MCF 10A (cell line): ENCODE measurements at places on chromosomes 5 and 9.

GRCh38 chr9:128168731-128169308, 8.8 kb downstream of the BBLN start:
- no peak for DNase-seq

- DNase-seq = peak; percentile 70
Observed at GRCh38 chr5:116068028-116068632, 16.7 kb upstream of the COMMD10 start.

GRCh38 chr9:127117801-127118200, 4.6 kb downstream of the ANGPTL2 start:
- DNase-seq = no peak

DNA sequence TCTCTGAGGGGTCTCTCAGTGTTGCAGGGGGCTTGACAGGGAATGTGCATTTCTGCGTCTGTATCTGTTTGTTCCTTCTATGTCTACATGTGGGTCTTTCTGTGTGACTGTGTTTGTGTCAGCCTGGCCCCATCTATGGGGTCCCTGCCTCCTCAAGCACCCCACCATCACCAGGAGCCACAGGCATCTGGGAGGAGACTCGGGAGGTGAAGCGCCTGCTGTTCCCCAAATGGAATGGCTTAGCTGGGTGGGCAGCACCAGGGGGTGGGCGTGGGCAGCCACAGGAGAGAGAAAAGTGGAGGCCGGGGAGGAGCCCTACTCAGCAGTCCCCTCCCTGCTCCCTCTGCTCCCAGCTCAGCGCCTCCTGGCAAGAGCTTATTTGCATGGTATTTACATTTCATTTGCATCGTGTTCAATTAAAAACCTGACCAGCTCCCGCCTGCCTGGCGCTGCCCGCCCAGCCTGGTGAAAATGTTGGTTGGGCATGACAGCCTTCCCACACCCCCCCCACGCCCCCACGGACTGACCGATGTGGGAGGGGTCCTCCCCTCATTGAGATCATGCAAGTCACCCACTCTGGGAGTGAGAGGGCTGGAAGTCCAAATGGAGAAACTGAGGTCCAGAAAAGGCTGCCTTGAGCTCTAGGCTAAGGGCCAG, 50.5 kb downstream of the CXXC5 start:
- peak; percentile 40 for DNase-seq

GRCh38 chr5:74894351-74894750, 28.2 kb upstream of the FAM169A start:
- no peak for DNase-seq

GRCh38 chr9:92760070-92760469, 4.6 kb downstream of the BICD2 start:
- DNase-seq = peak; percentile 63

DNA sequence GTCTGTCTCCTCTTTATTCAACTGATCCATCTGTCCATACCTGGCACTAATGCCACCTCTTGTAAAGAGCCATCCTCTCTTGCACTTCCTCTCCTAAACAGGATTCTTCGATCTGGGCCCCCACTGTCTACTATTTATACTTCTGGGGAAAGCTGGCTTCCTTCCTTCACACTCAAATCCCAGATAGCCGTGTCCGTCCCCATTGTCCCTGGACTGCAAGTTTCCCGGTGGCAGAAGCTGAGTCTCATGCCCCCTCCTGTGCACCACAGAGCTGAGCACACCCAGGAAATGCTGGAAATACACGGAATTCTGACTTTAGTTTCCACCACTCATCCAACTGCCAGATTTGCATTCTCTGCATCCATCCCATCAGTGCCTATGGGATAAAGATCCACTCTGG, 84.0 kb downstream of the MARCHF11 start:
- no peak for DNase-seq

DNA sequence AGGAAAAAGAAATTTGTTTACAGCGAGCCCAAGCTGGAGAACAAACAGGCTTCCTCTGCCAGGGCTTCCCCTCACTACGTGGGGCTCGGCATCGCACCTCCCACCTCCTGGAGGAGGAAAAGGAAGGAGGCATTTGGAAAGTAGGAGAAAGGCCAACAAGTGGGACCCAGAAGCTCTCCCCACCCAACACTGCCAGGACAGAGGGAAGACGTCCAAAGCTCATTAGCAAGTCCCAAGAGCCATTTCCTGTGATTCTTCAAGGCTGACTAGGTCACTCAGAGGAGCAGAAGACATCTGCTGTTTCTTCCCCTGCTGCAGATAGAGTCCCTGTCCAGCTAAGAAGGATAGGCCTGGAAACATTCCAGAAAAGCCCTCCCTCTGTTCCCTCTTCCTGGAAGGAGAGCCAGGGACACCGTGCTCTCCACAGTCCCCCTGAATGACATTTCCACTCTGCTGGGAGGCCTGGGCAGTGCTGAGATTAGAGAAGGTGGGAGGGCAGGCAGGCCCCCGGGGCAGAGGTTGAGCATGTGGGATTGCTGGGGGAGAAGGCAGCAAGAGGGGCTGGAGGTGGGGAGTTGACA, 57.0 kb upstream of the NEURL1B start:
- no peak for DNase-seq

GRCh38 chr9:17013010-17013409, 121.8 kb upstream of the CNTLN start:
- DNase-seq = no peak

DNA sequence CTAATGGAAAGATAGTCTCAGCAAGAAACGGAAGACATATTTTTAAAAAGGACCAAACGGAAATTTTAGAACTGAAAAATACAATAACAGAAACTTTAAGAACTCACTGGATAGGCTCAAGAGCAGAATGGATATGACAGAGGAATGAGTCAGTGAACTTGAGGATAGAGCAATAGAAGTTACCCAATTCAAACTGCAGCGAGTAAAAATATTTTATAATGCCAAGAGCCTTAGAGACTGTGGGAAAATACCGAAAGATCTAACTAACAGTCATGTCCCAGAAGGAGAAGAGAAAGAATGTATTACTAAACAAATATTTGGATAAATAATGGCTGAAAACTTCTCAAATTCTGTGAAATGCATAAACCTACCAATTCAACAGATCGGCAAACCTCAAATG, 40.8 kb downstream of the ADAMTS2 start:
- peak; percentile 65 for DNase-seq

- peak; percentile 85 for DNase-seq
Observed at GRCh38 chr5:105952875-105953274, 1717.9 kb downstream of the EFNA5 start.

DNA sequence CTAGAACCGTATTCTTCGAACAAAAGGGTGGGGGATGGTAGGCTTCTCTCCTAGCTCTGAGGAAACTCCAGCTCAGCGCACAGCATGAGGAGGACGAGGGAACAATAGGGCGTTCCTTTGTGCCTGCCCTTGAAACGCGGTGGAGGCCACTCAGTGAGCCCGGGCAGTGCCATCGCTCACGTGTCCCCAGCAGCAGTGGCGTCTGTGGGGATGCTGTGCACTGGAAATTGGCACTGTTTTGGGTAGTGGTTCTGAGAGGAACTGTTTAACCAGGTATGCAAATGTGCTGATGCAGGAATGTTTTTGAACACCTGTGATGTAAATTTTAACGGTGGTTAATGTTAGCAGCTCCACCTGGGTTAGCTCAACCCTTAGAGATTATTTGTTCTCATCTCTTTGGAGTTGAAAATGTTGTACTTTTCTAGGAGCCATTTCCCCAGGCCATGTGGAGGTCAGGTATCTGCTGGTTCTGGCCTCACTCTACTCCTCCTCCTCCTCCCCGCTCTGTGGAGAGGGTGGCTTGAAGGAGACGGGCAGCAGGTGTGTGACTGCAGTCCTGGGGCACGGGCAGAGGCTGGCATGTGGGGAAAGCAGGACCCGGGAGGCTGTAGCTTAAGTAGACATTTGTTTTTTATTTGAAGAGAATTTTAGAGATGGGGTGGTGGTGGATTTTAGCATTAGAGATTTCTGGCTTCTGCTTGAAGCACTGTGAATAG, 48.3 kb downstream of the EHMT1 start:
- no peak for DNase-seq

- no peak for DNase-seq
Observed at GRCh38 chr5:135509995-135510394, 25.8 kb downstream of the NEUROG1 start.

DNA sequence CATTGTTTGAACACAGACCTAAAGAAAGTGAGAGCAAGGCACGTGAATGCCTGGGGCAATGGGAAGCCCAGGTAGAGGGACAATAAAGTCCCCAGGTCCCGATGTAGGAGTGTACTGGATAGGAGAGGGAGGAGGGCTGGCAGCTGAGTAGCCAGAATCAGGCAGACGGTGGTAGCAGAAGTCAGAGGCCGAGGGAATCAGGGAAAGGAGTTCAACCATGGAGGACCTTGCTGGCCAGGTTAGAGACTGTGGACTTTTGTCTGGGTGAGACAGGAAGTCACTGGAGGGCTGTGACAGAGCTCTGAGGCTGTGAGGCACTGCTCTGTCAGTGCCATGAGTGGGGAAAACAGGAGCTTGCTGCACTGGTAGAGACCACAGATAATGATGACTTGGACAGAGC, 248.2 kb downstream of the EFNA5 start:
- no peak for DNase-seq

DNA sequence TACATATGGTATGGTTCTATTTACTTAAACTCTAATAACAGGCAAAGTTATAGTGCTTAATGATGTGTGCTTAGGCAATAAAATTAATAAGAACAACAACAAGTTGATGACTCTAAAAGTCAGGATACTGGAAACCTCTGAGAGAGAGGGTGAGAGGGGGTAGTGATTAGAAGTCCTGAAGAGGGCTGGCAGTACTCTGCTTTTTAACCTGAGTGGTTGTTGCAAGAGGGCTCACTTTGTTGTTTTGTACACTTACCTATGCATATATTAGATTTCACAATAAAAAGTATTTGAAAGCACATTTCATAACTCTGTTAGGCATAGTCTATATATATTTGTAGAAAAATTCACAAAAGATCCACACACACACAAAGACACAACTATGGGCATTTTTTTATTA, 21.4 kb upstream of the ELL2 start:
- no peak for DNase-seq

GRCh38 chr5:1946122-1946677, 63.5 kb upstream of the IRX4 start:
- no peak for DNase-seq

- no peak for DNase-seq
Observed at GRCh38 chr9:68697851-68698250, 7.2 kb upstream of the PIP5K1B start.

- DNase-seq = no peak
Observed at GRCh38 chr5:171261904-171262303, 47.1 kb upstream of the TLX3 start.

GRCh38 chr9:72150127-72150526, 887 bp downstream of the GDA start:
- DNase-seq = no peak

DNA sequence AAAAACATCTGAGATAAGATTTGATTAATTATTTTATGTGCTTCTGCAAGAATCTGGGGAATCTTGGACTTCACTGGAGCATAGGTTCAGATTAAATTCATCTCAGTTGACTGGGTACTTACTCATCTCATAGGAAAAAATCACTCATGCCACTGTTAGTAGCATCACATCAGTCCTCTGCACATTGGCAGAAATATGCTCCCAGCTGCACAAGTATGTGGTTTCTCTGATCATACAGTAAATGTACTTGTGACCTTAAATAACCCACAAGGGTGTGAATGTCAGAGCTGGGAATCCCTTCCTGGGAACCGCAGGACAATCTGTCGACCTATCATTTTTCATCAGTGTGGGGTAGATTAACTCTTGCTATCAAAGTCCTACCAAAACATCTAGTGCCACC, 203.7 kb upstream of the SLC24A2 start:
- no peak for DNase-seq

GRCh38 chr5:36606428-36607113, at the start of gene SLC1A3:
TSS of gene SLC1A3 (plus strand) at chr5:36606606. CDS start at chr5:36608424, 1,818 bp downstream.
- DNase-seq = peak; percentile 84

GRCh38 chr9:34793428-34793827, 83.5 kb upstream of the CCL21 start:
- no peak for DNase-seq

GRCh38 chr5:115478281-115478680, 66.3 kb downstream of the FEM1C start:
- no peak for DNase-seq

DNA sequence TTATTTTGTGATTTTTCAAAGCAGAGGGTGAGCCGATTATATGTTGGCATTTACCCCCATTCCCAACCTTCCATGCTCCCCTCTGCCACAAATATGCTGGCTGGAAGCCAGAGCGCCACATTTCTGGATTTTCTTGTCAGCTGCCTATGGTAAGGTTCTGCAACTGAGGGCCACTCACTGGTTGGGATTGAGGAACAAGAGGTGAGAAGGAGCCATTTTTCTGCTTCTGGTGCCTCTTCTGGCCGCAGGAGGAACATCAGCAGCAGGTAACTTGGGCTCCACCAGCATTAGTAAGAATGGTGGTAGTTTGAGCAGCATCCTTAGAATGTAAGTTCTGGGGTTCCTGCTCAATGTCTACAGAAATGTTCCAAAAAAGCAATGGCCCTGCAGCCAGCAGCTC, 159.5 kb upstream of the MAST4 start:
- peak; percentile 23 for DNase-seq

DNA sequence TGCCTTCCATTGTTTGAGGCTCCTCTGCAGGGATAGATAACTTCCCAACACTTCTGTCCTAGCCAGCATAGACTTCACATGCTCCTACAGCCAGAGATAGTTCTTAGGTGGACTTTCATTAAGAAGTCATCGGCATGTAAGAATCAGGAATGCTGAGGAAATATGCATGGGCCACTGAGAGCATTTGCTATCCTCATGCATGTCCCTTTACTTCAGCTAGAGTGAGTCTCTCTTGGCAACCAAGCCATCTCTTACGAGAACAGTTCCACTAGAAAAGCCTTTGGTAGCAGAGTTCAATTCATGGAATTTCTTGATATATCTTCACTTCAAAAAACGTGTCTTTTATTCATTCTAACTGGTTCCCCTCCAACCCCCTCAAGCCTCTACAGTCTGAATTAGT, 202.4 kb downstream of the SMARCA2 start:
- DNase-seq = no peak

DNA sequence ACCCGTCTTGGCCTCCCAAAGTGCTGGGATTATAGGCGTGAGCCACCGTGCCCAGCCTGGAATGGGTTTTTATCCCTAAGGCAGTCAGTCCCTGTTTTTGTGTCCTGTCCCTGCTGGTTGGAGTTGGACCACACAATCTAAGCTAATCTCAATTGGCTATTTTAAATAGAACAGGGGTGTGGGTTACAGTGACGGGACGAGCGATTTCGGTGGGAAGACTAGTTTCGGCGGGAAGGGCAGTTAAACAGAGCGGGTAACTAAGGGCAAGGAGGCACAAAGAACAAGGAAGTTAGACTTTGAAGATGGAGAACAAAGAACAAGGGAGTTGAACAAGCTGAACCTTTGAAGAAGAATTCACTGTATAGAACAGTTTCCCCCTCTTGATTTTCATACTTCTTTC, 1.4 kb downstream of the GTF3C5 start:
- no peak for DNase-seq

DNA sequence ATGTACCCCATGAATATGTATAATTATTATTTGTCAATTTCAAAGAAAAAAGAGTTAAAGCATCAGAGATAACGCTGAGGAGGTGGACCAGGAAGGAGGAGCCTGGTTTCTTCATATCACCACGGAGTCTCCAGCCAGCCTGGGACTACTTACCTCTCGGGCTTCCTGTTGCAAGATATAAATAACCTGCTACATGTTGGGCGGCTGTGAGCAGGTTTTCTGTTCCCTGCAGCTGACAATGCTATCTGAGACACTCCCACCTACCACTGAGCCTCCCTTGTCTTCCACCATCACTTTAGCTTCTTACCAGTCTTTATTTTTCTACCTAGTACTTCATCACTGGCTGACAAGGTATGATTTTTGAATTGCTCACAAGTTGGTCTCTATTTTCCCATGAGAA, 102.7 kb upstream of the CPEB4 start:
- DNase-seq = no peak
